Activated naive CD4-positive, alpha-beta T cell treated with anti-CD3 and anti-CD28 coated beads for 36 hours (primary cell): ENCODE measurements at places on chromosomes 3 and 15.

GRCh38 chr3:157294953-157295352, 135.0 kb upstream of the CCNL1 start:
- DNase-seq, result no peak

GRCh38 chr3:18431266-18431665, 6.1 kb upstream of the SATB1 start:
- no peak for DNase-seq

DNA sequence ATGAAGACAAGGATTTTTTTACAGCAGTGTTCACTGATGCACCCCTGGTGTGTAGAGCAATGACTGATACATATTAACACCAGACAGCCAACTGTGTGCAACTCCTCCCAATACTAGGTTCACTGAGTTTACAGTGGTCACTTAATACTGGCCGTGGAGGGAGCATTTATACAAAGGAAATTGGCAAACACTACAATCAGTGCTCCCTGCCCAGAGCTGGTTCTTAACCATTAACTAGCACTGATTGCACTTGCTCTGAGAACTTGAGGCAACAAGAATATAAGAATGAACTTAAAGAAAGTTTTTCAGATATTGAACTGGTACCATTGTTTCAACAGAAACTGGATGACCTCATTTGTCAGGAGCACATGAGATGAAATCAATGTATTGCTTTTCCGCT, 110.6 kb downstream of the MAGI1 start:
- DNase-seq, result no peak

DNA sequence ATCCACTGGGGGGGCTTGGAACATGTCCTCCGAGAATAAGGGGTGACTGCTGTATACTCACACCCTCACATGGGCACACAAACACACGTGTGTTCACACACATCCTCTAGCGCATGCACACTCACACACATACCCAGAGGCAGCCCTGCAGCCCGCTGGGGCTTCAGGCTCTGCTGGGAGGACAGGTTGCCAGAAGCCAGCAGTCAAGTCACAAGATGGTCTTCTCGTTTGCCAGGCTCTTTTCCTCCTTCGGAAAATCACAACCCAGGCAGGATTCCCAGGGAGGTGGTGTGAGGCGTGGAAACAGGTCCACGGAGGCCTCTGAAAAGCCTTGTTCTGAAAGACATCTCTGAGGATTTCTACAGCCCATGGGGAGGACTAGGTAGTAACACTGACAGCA, 26.8 kb downstream of the MEGF11 start:
- no peak for DNase-seq

- no peak for DNase-seq
These were observed 551.1 kb upstream of the BCHE start for GRCh38 chr3:166388321-166388720.

- no peak for DNase-seq
These were observed 78.0 kb downstream of the BBX start for GRCh38 chr3:107600780-107601179.

GRCh38 chr3:121885386-121885785, 8.8 kb upstream of the SLC15A2 start:
- DNase-seq, result no peak

- no peak for DNase-seq
These were observed 27.4 kb downstream of the SPESP1 start for GRCh38 chr15:68957696-68958095.

GRCh38 chr3:113873814-113874526, 35.4 kb downstream of the GRAMD1C start:
- no peak for DNase-seq

DNA sequence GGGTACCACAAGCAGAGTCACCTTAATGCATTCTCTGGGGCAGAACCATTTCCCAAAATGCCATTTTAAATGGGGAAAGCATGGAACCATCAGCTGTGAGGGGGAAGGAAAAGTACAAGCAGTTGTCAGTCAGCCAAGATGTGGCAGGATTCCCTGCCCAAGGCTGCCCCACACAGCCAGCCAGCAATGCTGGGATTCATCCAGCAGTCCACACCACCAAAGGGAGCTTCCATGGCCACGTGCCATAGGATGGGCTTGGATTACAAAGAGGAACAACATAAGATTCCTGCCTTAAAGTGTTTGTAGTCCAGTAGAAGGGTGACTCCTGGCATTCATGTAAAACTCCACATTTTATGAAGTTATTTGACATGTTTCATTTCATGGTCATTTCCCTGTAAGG, 233.3 kb downstream of the SHOX2 start:
- no peak for DNase-seq

DNA sequence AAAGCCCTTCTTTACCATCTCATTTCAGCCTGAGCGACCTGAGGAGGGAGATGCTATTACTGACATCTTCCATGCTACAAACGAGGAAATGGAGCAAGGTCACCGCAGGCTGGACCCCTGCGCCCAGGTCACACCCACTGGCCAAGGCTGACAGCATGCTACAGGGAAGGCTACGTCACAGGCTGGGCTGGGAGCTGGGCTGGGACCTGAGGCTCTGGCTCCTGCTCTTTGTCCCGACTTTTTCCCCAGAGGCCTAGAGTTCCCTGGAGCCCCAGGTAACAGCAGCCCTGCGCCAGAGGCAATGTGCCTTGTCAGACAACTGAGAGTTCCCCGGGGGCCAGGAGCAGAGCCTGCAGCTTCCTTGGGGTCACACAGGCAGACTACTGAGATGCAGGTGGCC, 87.2 kb downstream of the IQSEC1 start:
- DNase-seq, result no peak

DNA sequence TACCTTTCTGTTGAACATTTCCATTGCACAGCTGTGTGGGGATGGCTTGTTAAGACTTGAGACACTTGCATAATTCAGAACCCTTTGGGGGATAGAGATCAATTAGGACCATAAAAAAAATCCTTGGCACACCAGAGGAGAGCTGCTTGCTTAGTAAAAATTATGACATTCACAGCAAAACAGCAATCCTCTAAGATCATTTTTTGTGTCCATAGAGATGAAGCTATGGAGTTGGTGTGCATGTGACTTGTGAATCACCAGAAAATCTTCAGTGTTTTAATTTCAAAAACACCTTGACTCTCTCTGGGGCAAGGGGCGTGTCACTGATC, 7.7 kb downstream of the COL8A1 start:
- no peak for DNase-seq

DNA sequence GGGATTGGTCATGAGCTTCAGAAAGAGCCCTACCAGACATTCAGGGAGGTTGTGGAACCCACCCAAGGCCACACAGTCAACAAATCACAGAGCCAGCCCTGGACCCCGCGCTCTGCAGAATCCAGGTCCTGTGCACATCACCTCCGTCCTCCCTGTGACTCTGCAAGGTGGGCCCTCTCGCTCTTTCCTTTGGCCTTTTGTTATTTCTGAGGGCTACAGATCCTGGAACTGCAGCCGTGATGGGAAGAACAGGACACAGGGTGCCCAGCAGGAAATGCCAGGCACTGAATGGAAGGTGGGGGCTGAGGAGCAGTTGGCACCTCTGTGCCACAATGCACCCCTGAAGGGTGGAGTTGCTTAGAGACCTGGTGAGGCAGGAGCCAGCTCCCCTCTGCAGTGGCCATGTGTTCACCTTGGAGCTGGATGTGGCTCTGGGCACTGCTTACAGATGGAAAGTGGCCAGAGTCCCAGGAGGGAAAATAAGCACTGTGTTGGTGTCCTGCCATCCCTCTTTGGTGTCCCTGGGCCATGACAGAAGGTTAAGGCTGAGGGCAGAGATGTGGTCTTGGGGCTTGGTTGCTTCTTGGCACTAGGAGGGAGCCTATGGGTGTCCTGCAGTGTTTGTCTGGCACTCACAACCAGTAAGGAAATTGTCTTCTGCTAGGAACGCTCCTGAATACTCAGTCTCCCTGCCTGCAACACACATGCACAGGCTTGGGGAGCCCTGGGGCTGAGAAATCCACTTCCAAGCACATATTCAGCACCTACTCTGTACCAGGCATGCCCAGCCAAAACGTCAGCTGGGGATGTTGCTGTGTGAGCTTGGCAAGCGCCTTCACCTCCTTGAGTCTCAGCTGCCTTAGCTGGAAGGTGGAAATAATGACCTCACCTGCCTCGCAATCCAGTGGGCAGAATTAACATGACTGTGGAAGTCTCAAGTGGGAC, 98.0 kb upstream of the SLC6A6 start:
- no peak for DNase-seq

GRCh38 chr3:55780913-55781312, 293.8 kb upstream of the WNT5A start:
- DNase-seq, result no peak

DNA sequence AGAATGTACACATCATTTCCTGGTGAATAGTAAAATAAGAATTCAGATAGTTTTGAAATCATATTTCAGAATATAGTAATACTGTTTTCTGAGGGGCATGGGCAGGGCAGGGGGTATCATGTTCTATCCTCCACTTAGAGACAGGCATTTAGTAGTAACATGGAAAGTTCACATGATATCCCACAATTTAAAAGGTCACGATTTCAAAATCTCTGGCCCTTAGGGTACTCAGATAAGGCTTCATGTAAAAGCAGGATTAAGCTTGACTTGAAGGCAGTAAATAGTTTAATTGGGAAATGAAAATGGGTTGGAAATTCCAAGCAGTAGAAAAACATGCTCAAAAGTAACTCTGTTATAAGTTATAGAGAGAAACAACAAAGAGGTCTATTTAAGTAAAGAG, 353.2 kb upstream of the AGTR1 start:
- DNase-seq, result no peak

DNA sequence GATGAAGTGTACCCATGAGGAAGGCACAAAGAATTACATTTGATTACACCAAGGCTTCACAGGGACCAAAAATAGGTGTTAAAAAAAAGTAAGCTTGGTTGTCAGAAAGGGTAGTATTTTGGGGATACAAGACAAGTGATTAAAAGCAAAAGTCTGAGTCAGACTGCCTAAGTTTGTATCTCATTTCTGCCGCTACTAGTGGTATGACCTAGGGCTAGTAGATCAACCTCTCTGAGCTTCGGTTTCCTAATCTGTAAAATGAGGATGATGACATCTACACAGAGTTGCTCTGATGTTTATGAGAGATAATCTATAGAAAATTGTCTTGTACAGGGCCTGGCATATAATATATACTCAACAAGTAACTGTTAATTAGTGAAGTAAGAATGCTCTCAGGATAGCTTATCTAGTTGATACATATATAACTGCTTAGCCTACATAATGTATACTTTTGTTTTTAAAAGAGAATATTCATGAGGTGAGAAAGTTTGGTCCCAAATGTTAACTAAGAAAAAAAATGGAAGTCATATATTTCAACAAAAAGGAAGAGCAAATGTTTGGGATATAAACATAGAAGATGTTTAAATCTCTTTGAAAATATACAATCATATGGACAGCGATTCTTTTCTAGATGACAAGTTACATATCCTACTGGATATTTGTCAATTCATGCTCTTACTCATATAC, 163.0 kb upstream of the SLC2A2 start:
- no peak for DNase-seq

GRCh38 chr15:92023965-92024364, 170.5 kb downstream of the SLCO3A1 start:
- no peak for DNase-seq

DNA sequence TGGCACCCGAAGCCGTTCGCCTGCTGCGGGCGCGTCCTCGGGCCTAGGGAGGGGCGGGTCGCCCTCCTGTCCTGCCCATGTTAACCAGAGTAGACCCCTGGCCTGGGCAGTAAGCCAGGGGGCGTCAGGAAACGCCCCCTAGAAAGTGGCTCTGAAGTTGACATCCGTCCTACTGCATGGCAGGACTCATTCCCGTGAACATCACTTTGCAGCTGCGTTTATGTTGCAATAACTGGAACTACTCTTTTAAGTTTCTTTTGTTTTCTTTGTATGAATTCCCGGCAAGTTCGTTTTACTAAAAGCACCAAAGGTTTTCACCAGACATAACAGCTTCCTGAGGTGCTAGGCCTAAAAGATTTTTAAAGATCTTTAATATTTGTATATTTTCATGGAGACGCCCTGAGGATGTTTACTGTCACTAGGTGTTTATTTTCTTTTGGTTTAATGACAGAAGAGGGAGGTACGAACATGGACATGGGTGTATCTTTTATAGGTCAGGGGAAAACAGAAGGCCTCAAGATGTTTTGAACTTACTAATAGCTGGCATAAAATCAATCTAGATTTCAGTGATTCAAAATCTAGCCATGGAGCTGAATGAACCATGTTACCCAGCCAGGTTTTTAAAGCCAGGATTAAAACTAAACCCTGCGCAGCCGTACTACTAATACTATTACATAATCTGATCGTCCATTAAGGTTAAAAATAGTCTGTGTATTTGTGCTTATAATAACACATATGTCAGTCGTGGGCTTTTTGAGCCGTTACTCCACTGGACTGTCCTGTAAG, 1.0 kb downstream of the C15orf61 start:
- no peak for DNase-seq

DNA sequence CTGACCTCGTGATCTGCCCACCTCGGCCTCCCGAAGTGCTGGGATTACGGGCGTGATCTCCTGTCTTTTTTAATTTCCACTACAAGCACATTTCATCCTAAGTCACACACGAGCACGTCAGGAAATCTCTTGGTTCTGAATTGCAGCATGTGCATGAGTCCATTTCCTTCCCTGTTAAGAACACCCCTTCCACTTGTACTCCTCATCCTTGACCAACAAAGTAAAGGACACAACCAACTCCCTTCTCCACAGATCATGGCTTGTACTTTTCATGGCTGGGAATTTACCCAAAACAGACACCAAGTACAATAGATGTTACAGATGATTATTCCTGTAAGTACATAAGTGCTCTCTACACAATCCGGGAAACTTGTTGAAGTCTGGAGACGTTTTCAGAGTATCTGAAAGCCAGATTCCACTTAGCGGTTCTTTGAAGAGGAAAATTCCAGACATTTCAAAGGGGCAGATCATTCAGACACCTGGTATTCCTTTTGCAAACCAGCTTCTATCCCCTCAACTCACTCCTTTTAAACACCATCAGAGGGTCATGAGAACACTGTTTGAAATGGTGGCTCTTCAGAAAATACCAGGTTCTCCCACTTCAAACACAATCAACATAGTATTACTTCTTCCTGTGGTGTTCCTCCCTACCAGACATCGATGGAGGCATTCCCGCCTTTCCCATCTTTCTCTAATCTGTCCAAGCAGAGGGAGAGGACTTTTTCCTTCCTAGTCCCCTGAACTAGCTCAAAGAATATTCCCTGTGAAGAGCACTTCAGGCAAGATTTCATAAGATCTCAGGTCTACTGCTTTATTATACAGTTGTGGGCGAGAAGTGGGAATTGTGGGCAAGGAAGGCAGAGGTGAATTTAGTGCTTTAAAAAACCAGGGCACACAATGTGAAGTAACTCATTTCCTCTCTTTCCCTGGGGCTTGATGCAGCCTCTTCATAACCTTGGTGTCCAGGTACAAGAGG, 80.1 kb upstream of the TSC22D2 start:
- DNase-seq, result no peak

- no peak for DNase-seq
These were observed 58.5 kb downstream of the CTDSPL start for GRCh38 chr3:37920156-37920699.
